ENCODE measurements at places on chromosomes 1 and 21.

GRCh38 chr1:229339520-229339919 is 3.3 kb downstream of the CCSAP start:
- no peak for DNase-seq

GRCh38 chr1:14441302-14441741 is 157.2 kb upstream of the KAZN start:
- no peak for DNase-seq

DNA sequence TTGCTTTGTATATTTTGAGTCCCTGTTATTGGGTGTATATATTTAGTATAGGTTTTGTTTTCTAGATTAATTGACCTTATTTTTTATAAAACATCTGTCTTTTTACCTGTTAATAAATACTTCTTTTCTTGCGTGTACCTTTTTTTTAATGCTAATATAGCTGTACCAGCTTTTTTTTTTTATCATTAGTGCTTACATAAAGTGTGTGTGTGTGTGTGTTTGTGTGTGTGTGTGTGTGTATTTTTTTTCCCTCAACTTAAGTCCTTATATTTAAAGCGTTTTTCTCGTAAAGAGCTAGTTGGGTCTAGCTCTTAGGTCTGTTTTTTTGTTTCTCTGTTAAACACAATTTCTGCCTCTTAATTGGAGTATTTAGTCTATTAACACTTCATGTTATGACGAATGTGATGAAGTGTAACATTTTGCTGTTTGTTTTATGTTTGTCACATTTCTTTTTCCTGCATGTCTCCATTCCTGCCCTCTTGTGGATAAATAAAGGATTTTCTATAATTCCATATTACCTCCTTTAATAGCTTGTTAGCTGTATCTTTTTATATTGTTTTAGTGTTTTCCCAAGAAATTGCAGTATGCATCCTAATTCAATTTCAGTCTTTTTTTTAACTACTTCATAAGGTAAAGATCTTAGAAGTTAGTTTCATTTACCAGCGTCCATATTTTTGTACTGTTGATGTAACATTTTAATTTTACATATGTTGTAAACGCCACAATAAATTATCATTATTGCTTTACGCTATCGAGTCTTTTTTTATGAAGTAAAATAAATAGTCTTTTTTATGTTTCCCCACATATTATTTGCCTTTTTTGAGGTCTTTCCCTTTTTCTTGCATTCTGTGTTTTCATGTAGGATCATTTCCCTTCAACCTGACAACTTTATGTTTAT is 4.3 kb downstream of the PRMT2 start:
- DNase-seq, result no peak

DNA sequence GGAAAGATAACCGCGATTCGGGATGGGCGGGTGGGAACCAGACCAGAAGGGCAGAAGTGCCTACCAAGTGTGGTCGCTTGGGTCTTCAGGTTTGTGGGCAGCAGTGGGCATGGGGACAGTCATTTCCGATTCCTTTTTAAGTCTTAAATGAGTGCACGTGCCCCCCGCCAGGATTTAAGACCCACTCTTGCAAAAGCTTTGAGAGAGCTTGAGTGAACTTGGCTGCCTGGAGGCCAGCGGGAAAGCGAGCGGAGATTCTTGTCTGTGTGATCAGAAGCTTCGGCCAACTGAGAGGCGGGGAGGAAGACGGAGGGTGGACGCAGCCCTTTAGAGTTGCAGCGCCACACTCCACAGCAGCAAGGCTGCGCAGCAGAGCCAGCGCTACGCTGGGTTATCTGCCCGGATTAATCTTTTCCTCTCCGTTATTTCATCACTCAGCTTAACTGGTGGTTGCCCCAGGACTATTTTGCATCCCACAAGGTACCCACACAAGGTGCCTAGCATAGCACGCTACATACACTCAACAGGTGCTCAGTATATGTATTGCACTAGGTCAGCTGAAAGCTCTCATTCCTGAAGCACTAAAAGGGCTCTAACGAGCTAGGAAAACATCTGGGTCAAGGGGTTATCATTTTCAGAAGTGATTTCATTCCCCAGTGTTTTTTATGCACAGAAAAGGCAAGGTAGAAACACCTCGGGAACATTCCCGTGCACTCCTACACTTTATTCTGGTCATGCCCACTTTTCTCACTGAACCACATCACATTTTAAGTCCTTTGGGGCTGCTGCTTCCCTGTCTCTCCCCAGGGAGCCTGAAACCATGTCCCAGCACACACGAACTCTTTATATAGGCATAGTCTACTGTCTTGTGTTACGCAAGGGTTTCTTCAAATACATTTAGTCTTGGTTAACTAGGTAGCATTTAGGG is 1.5 kb upstream of the BATF3 start:
- DNase-seq, result peak; percentile 67

DNA sequence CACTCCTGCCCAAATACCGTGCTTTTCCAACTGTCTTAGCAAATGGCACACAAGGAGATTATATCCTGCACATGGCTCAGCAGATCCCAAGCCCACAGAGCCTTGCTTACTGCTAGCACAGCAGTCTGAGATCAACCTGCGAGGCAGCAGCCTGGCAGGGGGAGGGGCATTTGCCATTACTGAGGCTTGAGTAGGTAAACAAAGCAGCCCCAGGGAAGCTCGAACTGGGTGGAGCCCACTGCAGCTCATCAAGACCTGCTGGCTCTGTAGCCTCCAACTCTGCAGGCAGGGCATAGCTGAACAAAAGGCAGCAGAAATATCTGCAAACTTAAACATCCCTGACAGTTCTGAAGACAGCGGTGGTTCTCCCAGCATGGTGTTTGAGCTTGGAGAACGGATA is 70.1 kb upstream of the PTBP2 start:
- DNase-seq, result no peak

GRCh38 chr1:184163674-184164465 is 112.3 kb downstream of the TSEN15 start:
- no peak for DNase-seq

DNA sequence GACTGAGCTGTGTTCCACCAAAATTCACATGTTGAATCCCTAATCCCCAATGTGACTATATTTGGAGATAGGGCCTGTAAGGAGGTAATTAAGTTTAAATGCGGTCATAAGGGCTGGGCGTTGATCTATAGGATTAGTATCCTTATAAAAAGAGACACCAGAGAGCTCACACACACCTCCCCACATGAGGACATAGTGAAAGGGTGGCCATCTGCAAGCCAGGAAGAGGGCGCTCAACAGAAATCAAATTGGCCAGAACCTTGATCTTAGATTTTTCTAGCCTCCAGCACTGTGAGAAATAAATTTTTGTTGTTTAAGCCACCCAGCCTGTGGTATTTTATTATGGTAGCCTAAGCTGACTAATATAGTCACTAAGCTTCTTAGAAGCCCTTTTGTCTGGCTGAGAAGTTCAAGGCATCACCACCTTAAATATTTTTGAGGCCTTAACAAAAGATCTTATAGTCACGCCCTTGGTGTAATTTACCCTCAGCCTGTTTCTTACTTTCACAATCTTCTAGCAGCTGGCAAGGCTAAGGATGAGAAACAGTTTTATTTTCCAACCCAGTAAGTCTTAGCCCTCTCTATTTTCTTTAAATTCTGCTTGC is 28.8 kb downstream of the GORAB start:
- DNase-seq, result no peak

GRCh38 chr1:87464022-87464490 is 135.4 kb downstream of the LMO4 start:
- DNase-seq, result no peak

- peak; percentile 65 for DNase-seq
Measured at GRCh38 chr21:41360072-41360821, 1.6 kb upstream of the MX2 start.

- DNase-seq, result peak; percentile 59
Measured at GRCh38 chr1:53327182-53327913, 522 bp downstream of the LRP8 start.

- no peak for DNase-seq
Measured at GRCh38 chr21:40964691-40965090, 117.7 kb upstream of the DSCAM start.

- DNase-seq, result no peak
Measured at GRCh38 chr1:107467286-107467685, 326.4 kb downstream of the NTNG1 start.

DNA sequence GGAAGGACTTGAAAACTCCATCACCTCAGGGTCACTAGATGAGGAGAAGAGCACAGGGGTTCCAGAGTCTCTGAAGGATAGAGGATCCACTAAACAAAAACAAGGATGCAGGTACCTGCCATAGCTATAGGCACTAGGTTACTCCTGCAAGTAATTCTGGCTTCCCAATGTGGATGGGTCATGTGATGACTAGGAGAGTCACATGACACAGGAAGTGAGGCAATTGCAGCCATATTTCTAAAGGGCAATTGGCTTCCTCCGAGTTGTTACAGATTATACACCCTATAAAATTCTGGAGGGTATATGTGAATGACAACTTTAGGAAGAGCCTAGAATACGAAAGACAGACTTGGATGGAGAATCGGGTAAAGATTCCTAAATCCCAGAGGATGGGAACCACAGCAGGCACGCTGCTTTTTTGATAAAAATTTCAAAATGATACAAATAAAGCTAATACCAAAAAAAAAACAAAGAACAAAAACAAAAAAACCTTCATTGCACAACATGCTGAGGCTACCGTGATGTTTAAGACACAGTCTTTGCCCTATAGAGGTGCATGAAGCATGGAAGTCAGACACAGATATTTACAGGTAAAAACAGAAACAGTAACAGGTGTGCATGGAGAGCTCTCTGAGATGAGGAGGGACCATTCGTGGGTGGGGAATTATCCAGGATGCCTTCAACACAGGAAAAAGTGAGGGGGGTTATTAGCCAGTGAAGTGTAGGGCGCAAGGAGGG is 10.5 kb downstream of the MTX1 start:
- DNase-seq, result no peak

DNA sequence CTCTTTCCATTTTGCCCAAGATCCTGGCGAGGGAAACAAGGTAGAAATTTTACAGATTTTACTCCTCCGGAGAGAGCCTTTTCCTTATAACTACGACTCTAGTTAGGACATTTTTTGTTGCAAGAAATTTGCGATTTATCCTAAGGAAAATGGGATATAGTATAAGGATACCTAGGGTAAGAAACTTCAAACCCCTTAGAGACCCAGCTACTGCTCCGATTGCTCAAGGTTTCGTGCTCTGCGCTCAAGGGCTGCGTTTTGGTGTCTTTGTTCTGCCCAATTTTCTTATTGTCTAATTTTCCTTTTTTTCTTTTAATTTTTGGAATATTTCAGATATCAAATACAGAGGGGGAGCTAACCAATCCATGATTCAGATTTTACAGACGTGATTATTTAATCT is 1.5 kb downstream of the TTC3 start:
- no peak for DNase-seq

GRCh38 chr21:37528150-37528937 is 161.8 kb downstream of the DYRK1A start:
- no peak for DNase-seq

Measured in Right ventricle myocardium superior (tissue), 1 donor.